ENCODE measurements at places on chromosomes 3 and 15.

GRCh38 chr3:185927501-185928200 lies 10.2 kb downstream of the TRA2B start:
- no peak for DNase-seq

- DNase-seq = no peak
Measured at GRCh38 chr15:32718227-32718820, 520 bp downstream of the GREM1 start.

DNA sequence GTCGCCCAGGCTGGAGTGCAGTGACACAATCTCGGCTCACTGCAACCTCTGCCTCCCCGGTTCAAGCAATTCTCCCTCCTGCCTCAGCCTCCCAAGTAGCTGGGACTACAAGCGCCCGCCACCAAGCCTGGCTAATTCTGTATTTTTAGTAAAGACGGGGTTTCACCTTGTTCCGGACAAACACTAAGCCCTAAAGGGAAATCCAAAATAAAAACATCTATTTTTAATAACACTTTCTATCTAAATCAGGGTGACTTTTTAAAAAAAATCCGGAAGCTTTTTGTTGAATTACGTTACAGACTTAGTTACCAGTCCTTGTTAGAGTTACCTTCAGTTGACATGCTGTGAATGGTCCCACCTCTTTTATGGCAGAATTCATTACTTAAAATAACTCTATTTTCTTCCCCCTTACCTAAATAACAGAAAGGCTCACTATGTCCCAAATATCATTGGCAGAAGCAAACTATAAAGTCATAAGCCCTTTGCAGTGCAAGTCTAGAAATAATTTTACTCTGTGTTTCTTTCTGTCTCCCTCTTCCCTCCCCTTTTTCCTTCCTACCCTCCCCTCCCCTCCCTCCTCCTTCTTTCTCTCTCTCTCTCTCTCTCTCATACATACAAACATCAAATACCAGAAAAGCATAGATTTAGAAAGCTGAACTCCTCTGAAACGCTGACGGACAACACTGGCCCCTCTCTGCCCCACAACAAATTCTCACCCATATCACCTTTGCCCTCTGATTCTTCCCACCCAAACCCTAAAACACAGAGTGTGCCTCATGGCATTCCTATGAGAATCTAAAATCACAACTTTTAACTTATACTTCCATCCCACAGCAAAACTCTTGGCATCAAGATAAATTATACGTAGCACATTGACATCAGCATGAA lies 18.3 kb downstream of the THBS1 start:
- no peak for DNase-seq

DNA sequence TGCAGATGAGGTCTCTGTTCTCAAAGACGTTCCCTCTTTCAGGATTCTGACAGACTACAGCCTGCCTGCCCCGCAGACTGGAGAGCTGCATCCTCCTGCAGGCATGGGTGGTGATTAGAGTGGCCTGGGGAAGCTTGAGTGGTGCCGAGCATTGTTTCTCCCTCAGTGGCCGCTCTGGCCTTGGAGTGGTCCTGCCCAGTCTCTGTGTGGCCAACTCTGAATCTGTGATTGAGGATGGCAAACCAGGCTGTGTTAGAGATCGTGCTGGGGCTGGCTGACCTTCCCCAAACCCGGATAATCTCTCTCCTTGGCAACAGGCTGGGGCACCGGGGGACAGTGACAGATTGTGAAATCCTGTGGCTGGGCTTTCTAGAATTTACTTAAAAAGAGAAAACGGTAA lies 11.0 kb upstream of the ADCY5 start:
- no peak for DNase-seq

- DNase-seq = peak; percentile 40
Measured at GRCh38 chr3:101262393-101263240, 57.8 kb downstream of the IMPG2 start.

DNA sequence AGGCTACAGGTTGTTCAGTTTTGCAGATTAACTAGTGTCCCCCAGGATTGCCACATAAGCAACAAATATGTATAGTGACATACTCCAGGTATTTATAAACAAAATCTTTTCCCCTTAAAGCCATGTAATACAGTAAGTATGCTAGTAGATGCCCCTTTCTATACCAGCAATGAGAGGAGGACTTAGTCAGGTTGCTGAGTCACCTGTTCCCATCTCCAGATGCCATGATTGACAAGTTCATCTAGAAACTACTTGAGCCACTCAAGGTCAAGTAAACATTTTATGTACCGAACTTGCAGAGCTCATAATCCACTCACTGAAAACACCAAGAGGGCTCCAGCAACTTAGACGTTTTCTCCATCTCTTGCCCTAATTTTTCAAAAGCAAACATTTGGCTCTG lies 18.2 kb downstream of the SLC9A9 start:
- DNase-seq = no peak

DNA sequence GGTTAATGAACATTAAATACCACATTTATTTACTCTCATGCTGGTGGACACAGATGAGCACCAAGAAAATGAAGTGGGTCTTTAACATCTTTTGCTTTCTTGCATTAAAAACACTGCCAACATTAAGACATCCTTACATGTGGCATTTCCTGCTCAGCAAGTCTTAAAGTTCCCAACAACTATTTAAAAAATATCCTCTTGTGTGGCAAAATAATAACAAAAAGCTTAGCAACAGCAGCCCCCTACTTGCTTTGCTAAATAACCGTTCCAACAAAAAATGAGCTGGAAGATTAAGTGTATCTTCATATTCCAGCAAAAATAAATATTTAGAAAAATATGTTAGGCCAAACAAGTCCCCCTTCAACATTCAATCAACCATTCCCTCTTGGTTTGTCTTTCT lies 93.1 kb downstream of the SUCLG2 start:
- DNase-seq = no peak

GRCh38 chr15:90200534-90201129 lies 498 bp upstream of the SEMA4B start:
- no peak for DNase-seq

GRCh38 chr3:141392897-141393734 lies 24.8 kb downstream of the ZBTB38 start:
- DNase-seq = peak; percentile 19

DNA sequence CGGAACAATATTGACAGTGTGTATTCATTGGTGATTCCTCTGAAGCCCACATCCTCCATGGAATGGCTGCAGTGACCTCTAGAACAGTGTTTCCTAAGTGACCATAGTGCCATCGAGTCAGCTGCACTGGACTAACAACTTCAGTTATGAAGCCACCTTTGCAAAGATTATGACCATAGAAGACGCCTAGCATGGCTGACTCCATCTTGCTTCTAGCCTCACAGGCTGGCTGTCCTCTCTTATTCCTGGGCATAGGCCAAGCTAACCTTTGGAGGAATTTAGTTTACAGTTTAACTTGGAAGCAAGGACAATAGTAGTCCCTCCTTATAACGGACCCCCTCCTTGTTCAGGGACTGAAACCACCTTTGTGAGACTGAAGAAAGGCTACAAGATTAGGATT lies 37.3 kb upstream of the OSBPL11 start:
- DNase-seq = no peak

DNA sequence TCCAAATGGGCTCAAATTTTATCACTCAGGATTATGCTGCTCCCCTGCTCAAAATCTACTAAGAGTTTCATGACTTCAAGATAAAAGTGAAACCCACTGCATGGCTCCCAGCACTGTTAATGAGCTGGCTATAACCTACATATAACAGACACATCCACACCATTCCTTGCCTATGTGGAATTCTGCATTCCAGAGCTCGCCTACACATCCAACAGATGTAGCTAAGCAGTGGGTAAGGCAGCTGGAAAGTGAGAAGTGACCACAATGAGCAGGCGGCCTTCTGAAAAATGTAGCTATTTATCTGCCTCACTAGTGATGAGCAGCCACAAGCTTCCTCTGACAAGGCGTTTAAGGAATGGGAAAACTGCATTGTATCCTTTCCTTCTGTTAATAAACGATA lies 92.0 kb upstream of the TRIM42 start:
- no peak for DNase-seq

GRCh38 chr3:42194943-42195510 lies 71.0 kb downstream of the CCK start:
- DNase-seq = no peak

DNA sequence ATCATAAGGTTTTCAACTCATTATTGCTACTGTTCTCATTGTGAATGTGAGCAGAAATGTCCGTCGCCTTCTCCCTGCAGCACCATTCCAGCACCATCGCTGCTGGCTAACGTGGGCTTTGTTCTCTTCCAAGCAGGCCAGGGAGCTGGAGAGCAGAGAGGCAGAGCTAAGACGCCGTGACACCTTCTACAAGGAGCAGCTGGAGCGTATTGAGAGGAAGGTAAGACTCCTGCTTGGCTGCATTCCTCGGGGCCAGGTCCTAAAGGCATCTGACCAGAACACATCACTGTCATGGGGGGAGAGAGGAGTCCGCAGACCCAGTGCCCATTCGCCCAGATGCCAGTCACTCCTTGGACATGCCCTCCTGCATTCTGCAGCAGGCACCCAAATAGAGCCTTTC lies 130.4 kb upstream of the PLXNA1 start:
- no peak for DNase-seq

DNA sequence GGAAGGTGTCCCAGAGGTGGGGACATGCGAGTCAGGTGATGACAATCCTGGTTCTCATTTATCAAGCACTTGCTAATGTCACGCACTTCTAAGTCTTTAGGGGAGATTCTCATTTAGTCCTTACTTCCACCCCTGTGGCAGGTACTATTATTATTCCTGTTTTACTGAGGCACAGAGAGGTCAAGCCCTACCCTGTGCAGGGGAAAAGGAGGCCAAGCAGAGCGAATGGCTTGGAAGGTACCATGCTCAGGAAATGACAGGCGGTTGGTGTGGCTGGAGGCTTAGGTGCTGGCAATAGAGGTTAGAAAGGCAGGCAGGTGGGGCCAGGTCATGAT lies 268.9 kb downstream of the UACA start:
- DNase-seq = no peak

GRCh38 chr15:65254356-65254755 lies 32.3 kb downstream of the PARP16 start:
- no peak for DNase-seq

DNA sequence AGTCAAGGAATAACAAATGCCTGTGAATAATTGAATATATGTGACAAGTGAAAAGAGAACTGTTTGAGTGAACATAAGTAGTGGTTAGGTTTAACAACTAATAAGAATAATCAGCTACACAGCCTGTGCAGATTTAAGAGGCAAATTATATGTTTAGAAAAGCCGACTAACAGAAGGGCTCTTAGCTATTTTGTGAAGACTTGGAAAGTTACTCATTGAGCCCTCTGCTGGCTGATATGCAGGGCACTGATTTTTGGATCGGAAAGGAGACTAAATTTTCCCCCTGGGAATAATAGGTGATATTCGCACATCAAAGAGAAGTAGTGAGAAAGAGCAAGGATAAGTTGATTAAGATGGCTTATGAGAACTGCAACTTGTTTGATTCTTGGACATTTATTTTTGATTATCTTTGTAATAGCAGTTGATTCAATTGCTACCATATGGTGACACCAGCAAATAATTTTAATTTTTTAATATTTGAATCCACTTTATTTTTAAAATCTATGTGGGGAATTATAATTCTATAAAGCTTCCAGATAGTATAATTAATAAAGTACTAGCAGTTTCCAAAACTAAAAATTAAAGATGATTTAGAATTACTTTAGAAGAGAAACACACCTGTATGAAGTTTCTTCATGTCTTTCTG lies 156.2 kb downstream of the NLGN1 start:
- DNase-seq = no peak

- DNase-seq = no peak
Measured at GRCh38 chr3:122299215-122299614, 25.8 kb upstream of the CSTA start.

DNA sequence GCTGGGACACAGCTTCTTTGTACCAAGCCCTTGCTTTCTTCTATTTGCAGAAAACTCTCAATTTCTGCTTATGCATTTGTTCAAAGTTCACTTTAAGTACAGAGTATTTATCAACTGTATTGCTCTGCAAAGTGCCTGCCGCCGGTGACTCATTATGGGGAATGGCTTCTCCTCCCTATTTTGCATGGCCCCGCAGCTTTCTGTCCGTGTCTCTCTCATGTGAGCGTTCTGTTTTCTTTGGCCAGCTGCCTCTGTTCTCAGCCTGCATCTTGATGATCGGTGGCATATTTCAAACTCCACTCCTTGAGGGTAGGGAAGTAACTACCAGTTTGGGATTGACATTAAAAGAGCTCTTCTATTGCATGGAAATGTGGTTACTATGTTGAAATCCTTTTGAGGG lies 28.6 kb upstream of the ST8SIA2 start:
- no peak for DNase-seq

DNA sequence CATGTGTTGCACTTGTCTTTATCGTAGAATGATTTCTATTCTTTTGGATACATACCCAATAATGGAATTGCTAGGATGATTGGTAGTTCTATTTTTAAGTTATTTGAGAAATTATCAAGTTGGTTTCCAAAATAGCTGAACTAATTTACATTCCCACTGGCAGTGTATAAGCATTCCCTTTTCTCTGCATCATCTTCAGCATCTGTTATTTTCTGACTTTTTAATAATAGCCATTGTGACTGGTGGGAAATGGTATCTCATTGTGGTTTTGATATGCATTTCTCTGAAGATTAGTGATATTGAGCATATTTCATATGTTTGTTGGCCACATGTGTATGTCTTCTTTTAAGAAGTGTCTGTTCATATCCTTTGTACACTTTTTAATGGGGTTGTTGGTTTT lies 81.7 kb upstream of the NUDT16 start:
- no peak for DNase-seq

GRCh38 chr3:155420881-155421486 lies 127.5 kb upstream of the STRIT1 start:
- DNase-seq = no peak

DNA sequence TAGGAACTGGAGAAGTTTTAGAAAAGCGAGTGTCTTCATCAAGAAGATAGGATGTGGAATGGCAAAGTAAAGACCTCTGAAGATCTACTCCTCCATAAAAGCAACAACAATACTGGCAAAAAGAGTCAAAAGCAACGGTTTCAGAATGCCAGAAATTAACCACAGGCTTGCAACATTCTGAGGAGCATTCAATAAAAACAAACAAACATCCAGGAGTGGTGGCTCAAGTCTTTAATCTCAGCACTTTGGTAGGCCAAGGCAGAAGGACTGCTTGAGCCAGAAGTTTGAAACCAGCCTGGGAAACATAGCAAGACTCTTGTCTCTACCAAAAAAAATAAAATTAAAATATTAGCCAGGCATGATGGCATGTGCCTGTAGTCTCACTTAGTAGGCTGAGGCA lies 143.2 kb upstream of the HACD2 start:
- no peak for DNase-seq

GRCh38 chr15:28875461-28876000 lies 10.2 kb upstream of the APBA2 start:
- DNase-seq = no peak
